Mesothelial cell of epicardium (in vitro differentiated cells): ENCODE measurements at places on chromosomes 13 and 19.
A peak's percentile ranks its signal among the peaks of the same experiment; 100 is the strongest.

DNA sequence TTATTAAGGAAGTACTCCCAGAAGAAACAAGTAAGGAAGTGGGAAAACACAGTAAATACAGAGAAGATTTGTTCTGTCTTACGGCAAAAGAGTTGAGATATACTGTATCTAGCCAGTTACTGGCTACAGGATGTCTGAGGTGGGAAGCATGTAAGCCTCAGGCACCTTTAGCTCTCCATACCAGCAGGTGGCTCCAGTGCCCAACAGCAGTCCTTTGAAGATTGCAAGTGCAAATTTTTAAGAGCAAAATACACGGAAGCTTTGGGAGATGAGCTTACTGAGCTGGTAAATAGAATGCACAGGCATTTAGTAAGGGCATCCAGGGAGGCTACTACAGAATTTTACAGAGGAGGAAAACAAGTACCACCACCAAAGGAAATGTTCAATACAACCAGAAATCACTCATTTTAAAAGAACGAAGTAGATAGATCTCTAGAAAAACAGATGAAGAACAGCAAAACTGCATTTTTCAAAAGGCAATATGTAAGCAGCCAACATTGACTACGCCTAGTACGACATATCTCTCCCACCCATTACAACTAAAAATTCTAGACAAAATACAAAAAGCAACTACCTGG, 57.9 kb upstream of the VSTM2B start:
- no peak for DNase-seq

DNA sequence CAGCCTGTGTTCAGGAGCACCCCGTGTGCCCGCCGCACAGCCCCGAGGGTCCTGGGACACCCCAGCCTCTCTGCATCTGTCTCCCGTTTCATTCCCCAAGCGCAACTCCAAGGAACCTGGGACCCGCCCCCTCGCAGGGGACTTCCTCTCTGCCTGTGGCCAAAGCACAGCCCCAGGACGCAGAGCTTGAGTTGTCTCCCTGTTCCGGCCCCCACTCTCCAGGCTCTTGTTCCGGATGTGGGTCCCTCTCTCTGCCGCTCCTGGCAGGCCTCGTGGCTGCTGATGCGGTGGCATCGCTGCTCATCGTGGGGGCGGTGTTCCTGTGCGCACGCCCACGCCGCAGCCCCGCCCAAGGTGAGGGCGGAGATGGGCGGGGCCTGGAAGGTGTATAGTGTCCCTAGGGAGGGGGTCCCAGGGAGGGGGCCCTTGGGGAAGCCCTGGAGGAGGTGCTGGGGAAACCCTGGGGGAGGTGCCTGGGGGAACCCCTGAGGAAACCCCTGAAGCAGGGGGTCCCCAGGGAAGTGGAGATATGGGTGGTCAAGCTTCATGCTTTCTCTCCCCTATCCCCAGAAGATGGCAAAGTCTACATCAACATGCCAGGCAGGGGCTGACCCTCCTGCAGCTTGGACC, 1.3 kb downstream of the HCST start:
- DNase-seq: peak; percentile 31

GRCh38 chr13:30133996-30134395, 173.4 kb downstream of the KATNAL1 start:
- DNase-seq: no peak

DNA sequence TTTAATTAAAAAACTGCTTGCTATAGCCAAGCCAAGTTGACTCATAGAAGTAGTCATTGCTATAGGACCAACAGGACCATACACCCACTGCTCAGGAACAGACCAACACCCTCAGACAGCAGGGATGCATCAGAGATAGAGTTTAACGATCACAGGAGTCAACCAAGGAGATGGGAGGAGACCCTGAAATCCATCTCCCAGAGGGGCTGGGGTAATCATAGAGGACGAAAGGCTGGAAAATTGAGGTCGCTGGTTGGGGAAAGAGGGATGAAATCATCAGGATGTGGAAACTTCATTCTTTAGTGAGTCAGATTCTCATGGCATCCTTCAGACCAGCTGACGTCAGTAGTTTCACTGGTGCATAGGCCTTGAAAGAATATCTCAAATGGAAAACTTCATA, 160.4 kb upstream of the GPC6 start:
- DNase-seq: no peak

GRCh38 chr19:29565171-29565570, 39.4 kb downstream of the VSTM2B start:
- no peak for DNase-seq

DNA sequence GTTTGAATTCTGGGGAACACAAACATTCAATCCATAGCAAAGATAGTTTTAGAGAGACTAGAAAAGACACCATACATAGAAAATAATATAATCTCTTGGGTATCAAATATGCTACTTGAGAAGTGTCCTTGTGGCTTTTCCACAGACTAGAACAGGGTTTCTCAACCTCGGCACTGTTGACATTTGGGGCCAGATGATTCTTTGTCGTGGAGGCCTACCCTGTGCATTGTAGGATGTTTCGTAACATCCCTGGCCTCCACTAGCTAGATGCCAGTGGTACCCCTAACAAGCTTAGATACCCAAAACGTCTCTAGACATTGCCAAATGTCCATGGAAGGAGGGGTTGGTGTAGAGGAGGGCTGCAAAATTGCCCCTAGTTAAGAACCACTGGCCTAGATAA, 2.2 kb upstream of the ESD start:
- DNase-seq: no peak

DNA sequence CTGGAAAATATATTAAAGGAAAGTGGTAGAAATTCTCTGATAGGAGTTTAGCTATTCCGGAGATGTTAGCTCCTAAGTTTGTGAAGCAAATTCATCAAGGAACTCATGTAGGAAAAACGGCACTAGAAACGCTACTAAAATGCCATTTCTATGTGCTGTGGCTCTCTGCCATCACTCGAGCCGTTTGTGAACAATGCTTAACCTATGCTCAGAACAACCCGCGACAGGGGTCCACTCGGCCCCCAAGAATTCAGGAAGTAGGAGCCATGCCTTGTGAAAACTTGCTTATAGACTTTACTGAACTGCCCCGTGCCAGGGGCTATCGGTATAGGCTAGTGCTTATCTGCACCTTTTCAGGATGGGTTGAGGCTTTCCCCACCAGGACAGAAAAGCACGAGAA, 14.2 kb upstream of the SLC15A1 start:
- no peak for DNase-seq

GRCh38 chr13:48009284-48009683, 8.2 kb upstream of the SUCLA2 start:
- DNase-seq: no peak

- no peak for DNase-seq
These were observed 6.0 kb downstream of the PLPPR2 start for GRCh38 chr19:11361037-11361770.

- DNase-seq: no peak
These were observed 122.5 kb downstream of the RGCC start for GRCh38 chr13:41579881-41580280.

DNA sequence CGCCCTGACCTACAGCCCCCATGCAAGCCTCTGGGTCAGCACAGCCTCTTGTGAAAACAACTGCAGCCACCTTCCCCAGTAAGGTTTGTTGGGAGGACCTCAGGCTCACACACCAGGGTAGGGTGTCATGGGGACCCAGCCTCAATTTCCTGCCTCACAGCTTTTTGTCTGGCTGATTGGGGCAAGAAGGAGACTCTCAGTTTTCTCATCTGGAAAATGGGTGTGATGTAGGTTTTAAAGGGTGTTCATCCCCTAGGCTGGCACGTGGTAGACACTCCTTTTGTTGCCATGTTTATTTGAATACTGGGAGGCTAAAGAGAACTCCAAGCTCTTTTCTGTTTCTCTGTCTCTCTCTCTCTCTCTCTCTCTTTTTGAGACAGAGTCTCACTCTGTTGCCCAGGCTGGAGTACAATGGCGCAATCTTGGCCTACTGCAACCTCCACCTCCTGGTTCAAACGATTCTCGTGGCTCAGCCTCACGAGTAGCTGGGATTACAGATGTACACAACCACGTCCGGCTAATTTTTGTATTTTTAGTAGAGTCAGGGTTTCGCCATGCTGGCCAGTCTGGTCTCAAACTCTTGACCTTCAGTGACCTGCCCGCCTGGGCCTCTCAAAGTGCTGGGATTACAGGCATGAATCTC, 18.2 kb upstream of the PLAUR start:
- DNase-seq: no peak

DNA sequence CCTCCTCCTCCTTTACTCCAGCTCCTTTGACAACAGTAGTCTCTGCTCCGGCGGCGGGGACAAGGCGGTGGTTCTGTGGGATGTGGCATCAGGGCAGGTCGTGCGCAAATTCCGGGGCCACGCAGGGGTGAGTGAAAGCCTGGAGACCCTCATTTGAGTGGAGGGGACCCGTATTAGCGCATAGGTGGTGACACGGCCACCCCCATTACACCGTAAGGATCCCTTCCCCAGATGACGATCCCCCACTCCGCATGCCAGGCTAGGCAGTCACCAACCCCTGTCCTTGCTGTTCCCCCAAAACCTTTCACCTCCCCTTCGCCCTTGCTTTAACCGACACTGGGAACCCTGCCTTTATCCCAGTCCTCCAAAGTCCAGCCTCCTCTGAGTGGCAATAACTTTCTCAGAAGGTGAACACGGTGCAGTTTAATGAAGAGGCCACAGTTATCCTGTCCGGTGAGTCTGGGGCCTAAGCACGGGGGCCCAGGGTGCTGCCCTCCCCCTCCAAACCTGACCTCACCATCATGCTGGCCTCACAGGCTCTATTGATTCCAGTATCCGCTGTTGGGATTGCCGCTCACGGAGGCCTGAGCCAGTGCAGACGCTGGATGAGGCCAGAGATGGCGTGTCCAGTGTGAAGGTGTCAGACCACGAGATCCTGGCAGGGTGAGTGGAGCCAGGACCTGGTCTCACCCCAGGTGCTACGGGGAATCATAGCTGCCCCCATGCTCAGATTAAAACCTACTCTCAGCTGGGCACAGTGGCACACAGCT, 3.7 kb downstream of the WDR83 start:
- no peak for DNase-seq

- DNase-seq: no peak
These were observed 493 bp downstream of the YIPF2 start for GRCh38 chr19:10927730-10928562.

DNA sequence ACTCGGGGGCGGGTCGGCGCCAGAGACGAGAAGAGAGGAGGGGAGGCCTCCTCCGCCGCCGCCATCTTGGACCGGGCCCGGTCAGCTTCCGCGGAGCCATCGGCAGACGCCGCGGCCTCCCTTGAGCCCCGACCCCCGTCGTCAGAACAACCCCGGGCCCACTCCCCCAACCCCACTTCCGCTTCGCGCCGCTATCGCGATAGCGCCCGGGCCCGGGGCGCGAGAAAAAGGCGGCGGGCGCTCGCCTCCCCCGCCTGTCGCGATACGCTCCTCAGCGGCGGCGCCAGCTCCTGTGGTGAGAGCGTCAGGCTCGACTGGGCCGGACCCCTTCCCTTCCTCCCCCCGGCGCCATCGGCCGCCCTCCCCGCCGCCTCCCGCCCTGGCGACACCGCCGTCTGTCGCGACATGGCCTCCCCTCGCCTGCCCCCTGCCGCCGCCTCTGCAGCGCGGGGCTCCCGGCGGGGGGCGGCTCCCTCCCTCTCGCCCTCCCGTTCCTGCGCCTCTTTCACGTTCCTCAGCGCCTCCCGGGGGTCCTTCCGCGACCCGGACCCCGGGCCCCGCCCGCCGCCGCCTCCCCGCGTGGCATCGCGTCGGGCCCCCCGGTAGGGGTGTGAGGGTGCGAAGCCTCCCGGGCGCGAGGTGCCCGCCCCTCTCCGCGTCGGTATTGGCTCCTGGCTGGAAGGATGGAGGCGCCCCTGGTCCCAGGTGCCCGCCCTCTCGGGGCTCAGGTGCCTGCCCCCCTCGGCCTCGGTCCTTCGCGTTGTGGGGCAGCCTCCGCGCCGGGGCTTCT, at the start of gene CNOT3:
CNOT3 (plus strand) TSS at position 64 of the 790 bp plus-strand sequence. CDS start 5,217 bp downstream, outside the sequence.
- no peak for DNase-seq

- DNase-seq: no peak
These were observed 4.8 kb downstream of the TTC9B start for GRCh38 chr19:40213251-40213829.

GRCh38 chr13:40969169-40969901, 49.8 kb downstream of the ELF1 start:
- no peak for DNase-seq

- peak; percentile 82 for DNase-seq
These were observed 14.5 kb upstream of the ICAM3 start for GRCh38 chr19:10353793-10354391.

DNA sequence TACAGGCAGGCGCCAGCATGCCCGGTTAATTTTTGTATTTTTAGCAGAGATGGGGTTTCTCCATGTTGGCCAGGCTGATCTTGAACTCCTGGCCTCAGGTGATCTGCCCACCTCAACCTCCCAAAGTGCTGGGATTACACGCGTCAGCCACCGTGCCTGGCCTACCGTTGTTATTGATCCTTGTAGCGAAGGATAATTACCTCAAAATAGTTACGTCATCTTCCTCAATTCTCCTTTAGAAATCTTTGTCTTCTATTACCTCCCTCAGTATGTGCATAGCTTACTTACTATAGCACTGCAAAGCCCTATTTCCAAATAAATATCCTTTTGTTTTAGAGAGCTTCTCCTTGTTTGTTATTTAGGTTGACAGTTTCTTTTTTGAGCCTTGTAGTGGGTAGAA, 9.4 kb upstream of the TLE6 start:
- no peak for DNase-seq

DNA sequence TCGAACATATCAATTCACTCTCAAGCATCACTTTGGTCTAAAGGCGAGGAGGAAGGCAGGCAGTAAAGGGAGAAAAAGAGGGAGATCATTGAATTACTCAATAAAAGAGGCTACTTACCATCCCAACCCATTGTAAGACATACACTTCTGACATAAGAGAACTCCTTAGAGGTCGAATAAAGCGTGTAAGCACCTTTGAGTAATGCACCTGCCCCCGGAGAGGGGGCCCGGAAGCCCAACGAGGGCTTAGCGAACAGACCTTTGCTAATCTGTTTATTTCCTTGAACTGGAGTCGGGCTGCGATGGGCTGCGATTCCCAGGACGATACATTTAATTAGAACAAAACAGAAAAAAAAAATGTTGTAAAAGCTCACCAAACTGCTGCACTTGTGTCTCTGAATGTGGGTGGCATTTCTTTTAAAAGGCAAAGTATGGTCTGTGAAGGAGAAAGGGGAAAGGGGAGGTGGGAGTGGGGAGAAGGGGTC, 3.0 kb downstream of the ZC3H4 start:
- no peak for DNase-seq

GRCh38 chr13:51481656-51482055, 28.8 kb upstream of the INTS6 start:
- DNase-seq: no peak

DNA sequence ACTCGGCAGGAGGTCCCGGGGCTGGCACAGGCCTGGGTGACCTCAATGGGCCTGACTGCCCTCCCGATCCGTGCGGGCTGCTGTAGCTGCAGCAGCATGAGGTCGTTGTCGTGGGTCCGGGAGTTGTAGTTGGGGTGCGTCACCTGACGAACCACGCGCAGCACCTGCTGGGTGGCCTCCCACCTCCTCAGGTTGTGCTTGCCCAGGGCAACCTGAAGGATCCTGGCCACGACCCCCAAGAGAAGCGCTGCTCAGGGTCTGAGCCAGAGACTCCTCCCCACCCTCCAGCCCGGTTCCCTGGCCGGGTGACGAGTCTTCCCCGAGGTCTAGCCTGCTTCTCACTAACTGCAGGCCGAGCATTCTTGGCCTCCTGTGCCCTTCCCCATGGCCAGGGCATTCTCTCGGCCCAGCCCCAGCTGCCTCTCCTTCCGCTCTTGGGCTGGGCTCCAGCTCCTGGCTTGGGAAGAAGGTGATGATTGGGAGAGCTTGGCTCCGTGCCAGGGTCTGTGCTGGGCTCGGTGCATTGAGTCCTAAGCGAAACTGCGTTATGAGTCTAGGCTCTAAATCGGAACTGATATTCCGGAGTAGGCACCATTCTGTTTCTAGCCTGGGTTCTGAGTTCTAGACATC, 3.1 kb downstream of the KLK14 start:
- no peak for DNase-seq
